Activated CD8-positive, alpha-beta memory T cell treated with anti-CD3 and anti-CD28 coated beads for 4 hours (primary cell): ENCODE measurements at places on chromosomes 3 and 15.
A peak's percentile ranks its signal among the peaks of the same experiment; 100 is the strongest.

DNA sequence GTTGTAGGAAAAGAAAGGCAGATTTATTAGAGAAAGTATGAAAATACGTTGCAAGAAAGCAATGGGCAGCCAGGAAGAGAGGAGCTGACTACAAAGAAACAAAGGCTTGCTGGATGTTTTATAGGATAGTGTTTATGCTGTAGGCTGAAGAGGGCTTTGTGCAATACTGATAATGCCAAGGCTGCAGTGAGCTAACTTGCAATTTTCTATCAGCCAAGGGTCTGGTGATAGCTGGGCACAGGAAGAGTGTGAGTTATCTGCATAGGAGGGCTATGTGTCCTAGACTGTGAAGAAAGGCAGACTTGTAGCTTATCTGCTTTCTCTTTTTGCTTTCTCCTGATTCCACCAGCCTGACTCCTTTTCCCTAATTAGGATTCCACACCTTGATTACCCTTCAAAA lies 51.3 kb upstream of the OSBPL11 start:
- DNase-seq: no peak

DNA sequence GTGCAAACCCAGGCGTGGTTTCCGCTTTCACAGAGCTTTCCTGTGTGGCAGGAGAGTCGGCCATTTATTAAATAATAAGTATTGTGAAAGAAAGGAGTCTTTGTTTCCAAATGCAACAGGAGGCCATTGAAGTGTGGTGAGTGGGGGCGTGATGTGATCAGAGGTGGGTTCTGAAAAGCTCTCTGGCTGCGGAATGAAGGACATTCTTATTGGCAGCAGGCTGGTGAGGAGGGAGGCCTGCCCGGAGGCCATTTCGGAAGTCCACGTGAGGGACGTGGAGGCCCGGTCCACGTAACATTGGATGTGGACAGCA lies 11.1 kb downstream of the ARNT2 start:
- no peak for DNase-seq

- no peak for DNase-seq
These were observed 239.7 kb downstream of the SUCLG2 start for GRCh38 chr3:67414740-67415139.

DNA sequence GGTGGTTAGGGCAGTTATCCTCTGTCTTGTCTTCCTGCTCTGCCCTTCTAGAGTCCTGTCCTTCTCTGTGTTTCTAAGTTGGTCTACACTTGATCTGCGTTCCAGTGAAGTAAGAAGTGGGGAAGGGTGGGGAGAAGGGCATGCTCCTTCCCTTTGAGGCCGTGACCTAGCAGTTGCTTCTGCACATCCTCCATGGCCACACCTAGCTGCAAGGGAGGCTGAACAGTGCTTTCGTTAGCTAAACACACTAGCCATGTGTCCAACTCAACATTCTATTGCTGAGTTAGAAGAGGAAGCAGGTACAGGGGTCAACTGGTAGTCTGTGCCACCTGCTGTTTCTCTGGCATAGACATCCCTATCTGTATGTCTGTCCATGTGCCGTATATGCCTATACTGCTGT lies 94.5 kb downstream of the LARS2 start:
- DNase-seq: no peak

DNA sequence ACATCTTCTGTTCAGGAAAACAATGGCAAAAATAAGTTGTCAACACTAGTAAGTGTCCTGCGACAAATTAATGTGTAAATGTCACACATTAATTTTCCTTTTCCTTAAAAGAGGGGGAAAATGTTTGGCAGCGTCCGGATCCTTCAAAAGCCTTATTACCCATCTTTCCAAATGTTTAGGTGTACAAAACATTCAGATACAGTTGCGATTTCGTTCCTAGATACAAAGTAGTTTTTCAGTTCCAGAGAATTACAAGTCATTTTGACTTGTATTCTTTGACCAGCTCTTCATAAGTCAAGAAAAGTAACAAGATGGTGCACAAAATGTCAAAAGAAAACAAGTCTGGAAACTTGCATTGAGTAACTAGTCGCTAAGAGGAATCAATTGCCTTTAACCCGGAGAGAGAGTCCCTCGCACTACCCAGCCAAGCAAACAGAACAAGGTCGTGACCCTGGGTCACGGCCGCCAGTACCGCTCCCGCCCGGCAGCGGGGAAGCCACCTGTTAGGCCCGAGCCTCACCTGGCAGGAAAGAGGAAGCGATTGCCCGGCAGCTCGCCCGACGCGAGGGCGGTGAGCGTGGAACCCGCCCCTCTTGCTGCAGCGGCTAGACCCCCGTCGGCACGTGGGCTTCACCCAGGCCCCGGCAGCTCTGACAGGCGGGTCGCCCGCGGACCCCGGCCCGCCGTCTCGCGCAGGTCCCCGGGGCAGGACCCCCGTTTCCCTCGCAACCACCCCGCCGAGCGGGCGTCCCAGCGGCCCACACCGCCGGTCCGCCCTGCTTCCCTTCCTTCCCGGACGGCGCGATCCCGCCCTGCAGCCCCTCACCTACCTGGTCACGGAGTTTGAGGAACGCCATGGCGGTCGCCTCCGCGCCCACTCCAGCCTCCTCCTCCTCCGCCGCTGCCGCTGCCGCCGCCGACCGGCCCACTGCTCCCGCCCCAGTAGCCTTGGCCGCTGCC lies 61.0 kb upstream of the ANKRD28 start:
- DNase-seq: peak; percentile 29

- DNase-seq: no peak
These were observed 22.6 kb downstream of the RARRES1 start for GRCh38 chr3:158709666-158710083.

DNA sequence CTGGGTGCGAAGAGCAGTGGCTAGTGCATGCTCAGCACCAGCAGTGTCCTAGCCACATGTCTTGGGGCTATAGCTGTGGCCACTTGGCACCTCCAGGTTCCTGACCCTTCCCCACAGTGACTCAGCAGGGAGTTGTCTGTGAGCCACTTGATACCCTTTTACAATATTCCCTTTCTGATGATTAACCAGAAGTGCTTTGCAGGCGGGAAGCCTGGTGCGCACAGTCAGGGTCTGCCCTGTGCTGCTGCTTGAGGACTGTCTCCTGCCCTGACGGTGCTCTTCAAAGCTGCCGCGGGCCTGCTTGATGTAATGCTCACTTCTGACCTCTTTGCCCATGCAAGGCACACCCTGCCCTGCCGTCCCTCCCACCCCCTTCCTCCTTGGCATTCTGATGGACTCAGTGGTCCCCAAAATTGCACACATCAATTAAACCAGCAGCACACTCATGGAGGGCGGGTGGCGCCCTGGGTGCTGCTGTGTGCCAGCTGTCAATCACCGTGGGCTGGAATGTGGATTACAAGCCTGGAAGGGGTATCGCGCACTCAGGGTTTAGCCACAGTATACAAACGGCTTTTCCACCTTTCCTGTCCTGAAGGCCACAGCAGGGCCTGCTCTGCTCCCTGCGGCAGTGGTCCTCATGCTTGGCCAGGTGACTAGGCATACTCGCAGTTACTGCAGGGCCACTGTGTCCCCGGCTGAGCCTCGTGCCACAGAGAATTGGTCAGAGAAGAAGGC lies 40.9 kb upstream of the PCSK6 start:
- no peak for DNase-seq

DNA sequence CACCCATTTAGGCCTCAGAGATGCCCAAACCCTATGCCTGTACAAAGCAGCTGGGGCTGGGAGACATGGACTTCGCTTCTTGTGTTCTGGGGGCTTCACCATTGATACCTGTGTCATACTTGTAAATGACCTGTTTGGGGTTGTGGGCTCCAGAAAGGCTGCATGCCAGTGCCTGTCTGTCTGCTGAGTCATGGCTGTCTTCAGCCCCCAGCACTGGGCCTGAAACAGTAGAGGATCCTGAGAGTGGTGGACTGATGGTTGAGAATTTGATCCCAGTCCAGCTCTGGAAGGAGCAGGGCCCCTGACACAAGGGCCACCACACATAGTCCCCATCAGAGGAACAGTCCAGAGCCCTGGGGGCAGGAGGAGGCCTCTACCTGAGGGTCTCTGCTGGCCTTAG lies 24.6 kb upstream of the APEH start:
- no peak for DNase-seq

GRCh38 chr15:39756806-39757522 lies 25.7 kb downstream of the FSIP1 start:
- DNase-seq: no peak
